ENCODE measurements at places on chromosomes 4 and X. TPM values are rescaled to one million over a fixed set of nuclear protein-coding genes. Genes with fewer than 3 reads are reported as not detected.

DNA sequence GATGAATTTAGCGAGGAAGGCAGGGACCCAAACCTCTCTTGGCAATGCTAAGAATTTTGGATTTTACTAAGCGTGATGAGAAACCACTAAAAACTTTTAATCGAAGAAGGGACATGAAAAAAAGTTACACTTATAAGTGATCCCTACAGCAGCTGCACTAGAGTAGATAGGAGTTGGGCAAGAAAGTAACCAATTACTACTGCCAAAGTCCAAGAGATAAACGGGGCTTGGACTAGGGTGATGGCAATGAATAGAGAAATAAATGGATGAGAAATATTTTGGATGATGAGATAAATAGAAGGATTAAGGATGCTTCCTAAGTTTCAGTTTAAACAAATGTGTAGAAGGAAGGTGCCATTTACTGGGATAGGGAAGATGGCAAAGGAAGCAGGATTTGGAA lies 6.3 kb upstream of the FNIP2 start:
- no peak for DNase-seq

The ETDB gene
- not detected for total RNA-seq

The MAGEE1 gene
- 3.6 TPM for total RNA-seq

The MXRA5 gene
- total RNA-seq, result not detected

DNA sequence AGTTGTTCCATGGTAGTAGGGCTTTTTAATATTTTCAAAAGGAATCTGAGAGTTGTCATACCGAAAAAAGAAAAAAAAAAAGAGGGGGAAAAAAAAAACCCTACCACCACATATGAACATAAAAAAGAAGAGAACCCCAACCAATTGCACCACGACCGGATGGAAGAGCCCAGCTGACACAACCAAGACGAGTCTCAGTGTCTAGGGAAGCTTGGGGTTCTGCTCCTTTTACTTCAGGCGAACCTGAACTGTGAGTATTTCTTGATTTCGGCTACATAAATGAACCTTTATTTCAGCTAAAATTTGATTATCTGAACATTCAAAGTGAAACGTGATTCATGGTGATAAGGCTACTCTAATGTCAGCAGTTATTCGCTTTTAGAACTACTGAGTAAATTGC lies at the start of gene GPR34:
Gene GPR34 (plus strand): TSS at position 139 of the 400 bp plus-strand sequence. CDS start 6,661 bp downstream, outside the sequence.
- no peak for DNase-seq
